ENCODE measurements at places on chromosomes 1 and 21.

- DNase-seq: no peak
Observed at GRCh38 chr1:237029850-237030535, 12.0 kb upstream of the RYR2 start.

DNA sequence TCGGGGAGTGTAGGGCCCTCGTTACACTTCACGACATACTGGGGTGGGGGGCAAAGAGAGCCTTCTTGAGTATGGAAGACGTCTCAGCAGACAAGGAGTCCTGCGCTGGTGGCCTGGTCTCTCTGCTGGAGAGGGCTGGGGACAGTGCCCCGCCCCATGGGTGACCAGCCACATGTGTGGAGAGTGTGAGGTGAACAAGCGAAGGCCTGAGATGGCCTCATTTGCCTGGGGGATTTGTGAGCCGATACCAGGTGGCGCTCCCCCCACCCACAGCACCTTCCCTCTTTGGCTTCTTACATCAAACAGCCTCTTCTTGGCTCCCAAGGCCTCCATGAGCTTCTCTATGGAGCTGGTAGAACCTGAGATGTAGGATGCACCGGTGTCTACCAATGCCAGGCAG is 4.0 kb upstream of the ETNK2 start:
- DNase-seq: no peak

DNA sequence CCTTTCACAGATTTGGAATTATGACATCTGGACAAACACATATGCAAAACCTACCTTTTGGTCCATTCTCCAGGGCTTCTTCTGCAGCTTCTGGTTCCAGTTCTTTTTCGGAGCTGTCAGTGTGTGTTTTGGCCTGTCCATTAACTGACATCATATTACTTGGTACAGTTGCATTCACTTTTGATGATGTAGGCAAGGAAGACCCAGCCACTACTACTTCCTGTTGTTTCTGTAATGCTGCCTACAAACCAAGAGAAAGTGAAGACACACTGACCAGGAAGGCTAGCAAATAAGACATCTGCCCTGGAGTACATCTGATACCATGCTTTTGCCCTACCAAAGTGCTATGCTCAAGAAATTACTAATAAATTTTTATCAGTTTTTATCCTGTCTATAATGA is 31.9 kb downstream of the ACBD3 start:
- DNase-seq: no peak

DNA sequence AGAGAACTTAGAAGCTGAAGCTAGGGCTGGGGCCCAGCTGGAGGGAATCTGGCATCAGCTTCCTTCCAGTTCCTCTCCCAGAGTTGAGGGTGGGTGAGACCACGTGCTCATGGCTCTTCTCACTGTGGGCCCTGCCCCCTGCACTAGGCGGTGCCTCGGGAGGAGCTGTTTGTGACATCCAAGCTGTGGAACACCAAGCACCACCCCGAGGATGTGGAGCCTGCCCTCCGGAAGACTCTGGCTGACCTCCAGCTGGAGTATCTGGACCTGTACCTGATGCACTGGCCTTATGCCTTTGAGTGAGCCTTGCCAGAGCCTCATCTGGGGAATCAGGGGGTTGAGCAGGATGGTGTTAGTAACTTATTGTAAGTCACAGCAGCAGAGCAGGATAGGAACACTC is 16.1 kb downstream of the AKR1A1 start:
- no peak for DNase-seq

DNA sequence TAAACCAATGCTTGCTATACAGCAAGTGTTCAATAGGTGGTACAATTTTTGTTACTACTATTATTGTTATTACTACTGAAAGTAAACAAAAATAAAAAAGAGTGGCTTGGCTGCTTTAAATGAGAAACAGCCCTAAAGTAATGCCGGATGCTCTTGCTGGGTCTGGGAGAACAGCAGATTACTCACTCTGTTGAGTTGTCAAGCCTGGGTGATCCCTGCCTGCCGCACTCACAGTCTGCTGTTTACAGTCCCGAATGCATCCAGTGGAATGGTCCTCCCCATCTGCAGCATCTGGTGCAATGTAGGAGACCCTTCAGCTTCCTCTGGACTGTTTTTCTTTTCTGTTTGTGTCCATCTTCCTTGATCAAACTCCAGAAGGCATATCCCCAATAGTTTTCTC is 102.7 kb upstream of the IVNS1ABP start:
- DNase-seq: no peak

DNA sequence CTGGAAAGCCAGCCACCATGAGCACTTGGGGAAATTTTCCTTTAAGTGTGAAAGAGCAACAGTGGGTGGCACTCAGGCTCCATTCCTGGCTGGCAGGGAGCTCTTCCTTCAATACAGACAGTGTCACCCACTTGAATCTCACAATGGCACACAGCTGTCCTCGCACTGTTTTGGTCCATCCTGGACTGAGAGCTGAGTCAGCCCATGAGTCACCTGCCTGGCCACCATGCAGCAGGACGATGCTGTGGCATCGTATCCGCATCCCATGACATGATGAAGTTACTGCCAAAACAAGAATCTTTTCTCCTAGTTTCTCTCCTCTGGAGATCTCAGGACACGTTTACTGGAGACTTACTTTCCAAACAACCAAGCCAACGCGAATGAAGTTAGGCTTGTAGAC is 6.0 kb downstream of the TMPRSS2 start:
- no peak for DNase-seq

DNA sequence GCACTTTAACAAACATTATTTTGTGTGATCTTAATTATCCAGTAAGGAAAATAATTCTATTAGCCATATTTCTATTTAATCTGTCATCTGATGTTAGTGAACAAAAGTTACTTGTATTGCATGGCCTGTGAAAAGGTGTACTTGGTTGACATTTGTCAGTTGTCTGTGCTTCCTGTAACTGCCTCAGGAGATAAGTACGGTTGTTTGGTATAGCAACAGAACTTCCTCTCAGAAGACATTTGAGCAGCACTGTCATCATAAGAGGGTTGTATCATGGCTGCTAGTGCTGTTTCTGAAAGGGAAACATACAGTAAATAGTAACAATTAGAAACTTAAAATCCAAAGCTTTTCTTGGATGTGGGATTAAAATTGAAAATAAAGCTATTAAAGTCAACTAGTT is 3.4 kb downstream of the BLZF1 start:
- DNase-seq: no peak

- DNase-seq: no peak
Observed at GRCh38 chr21:40466893-40467483, 380.0 kb downstream of the DSCAM start.
